Eye (tissue), 1 donor: ENCODE measurements at places on chromosomes 5 and 9.

GRCh38 chr5:127002390-127002789 lies 28.0 kb downstream of the MARCHF3 start:
- DNase-seq, result no peak

DNA sequence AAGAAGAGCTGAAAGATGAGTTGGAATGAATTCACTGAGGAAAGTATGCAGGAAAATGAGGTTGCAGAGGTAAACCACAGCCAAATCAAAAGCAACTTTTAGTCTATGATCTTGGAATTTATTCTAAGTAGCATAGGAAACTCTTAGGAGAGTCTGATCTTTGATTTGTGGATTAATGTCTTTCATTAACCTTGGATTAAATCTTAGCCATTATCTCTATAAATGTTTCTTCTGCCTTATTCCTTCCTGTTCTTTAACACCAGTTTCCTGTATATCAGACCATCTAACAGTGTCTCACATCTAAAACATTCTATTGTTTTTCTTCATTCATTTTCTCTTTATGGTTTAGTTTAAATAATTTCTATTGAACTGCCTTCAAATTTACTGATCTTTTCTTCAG lies 187.2 kb upstream of the ANKRD55 start:
- no peak for DNase-seq

DNA sequence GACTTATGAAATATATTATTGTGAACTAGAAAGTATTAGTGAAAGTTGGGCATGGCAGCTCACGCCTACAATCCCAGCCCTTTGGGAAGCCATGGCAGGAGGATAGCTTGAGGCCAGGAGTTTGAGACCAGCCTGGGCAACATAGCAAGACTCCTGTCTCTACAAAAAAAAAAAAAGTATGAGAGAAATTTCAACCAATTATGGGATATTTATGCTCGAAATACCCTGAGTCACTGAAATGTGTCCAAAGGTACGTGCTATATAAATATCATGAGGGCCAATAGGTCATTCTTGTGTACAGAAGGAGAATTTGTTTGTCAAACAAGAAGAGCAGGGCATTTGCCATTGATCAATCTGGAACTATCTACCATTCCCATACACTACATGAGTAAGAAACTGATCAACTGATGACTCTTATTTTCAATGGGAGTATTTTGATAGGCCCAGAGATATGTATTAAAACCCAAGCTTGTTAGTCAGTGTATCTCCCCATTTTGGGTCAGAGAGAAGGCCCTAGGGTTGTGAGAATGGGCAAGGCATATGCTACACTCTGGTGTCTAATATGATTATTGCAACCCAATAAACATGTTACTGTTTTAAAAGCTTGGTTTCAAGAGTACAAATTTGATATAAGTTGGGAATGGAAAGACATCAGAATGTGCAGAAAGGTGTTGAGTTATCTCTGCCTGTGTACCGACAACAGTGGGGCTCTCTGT lies 21.7 kb upstream of the HOMER1 start:
- no peak for DNase-seq

- DNase-seq, result no peak
Measured at GRCh38 chr5:10726179-10726912, 34.7 kb downstream of the DAP start.

- DNase-seq, result no peak
Measured at GRCh38 chr9:17068671-17069070, 66.2 kb upstream of the CNTLN start.

- DNase-seq, result peak; percentile 14
Measured at GRCh38 chr9:137918331-137919094, 40.9 kb downstream of the CACNA1B start.

GRCh38 chr9:128389395-128390149 lies 18.4 kb downstream of the URM1 start:
- peak; percentile 15 for DNase-seq

GRCh38 chr5:53313145-53313544 lies 167.3 kb upstream of the FST start:
- no peak for DNase-seq

DNA sequence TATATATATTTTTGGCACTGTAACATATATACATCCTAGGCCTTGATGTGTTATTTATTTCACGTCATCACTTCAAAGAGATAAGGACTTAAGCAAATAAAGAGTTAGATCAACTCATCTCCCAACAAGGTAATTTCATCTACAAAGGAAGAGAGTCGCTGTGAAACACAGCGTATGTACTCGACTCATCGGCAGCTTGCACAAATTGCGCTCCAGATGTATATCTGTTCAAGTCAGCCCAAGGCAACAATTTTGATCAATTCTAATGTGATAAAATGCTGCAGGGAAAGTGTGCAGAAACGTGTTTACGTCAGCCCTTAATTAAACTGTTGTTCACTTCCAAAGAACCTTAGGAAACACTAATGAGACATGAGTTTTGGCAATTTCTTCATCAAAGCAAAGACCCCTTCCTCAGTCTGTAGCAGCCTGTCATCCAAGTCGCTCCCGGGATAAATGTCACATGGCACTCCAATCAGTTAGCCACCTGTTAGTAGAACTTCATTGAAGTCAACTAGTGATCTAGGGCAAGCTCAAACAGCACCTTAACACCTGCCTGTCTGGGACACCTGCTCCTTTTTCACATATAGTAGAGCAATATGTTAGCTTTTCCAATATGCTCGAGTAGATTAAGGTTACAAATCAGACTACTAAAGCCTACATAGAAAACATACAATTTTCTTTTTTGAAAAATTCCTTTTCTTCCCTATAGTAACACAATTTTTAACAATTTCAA lies 182.4 kb downstream of the NFIB start:
- no peak for DNase-seq

- peak; percentile 92 for DNase-seq
Measured at GRCh38 chr9:16828340-16829281, 41.9 kb downstream of the BNC2 start.

DNA sequence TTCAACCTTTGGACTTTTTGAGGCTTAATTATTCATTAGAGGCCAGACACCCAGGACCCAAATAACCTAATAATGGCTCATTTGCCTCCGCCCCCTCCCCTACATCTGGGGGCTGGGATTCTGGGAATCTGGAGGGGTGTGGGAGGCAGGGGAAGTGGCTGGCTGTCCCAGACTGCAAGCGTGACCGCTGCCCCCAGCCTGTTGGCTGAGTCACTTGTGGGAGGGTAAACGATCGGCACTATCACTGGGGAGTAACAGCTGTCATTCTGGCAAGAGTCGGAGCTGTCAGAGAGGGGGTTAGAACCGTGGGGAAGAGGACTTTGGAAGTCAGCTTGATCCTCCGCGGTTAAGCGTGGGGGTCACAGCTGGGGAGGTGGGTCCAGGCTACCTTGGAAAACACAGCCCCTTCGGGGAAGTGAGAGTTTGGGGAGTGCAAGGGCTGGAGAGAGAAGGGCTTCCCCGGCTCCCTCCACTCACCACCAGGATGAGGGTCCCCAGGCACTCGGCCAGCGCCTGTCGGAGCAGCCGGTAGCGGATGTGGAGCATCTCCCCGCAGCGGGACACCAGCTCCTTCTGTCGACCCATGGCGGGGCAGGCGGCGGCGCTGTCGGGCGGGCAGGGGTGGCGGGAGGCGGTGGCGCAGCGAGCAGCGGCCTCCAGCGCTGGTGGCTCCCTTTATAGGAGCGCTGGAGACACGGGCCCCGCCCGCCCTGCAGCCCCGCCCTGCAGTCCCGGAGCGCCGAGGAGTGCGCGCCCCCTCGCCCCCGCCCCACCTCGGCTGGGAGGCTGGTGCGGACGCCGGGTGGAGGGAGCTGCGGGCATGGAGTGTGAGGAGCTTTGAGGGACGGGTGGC lies at the start of gene AQP3:
Gene AQP3 (minus strand): TSS at position 648 of the 853 bp plus-strand sequence. CDS start 63 bp downstream, at position 585.
- DNase-seq, result peak; percentile 84

DNA sequence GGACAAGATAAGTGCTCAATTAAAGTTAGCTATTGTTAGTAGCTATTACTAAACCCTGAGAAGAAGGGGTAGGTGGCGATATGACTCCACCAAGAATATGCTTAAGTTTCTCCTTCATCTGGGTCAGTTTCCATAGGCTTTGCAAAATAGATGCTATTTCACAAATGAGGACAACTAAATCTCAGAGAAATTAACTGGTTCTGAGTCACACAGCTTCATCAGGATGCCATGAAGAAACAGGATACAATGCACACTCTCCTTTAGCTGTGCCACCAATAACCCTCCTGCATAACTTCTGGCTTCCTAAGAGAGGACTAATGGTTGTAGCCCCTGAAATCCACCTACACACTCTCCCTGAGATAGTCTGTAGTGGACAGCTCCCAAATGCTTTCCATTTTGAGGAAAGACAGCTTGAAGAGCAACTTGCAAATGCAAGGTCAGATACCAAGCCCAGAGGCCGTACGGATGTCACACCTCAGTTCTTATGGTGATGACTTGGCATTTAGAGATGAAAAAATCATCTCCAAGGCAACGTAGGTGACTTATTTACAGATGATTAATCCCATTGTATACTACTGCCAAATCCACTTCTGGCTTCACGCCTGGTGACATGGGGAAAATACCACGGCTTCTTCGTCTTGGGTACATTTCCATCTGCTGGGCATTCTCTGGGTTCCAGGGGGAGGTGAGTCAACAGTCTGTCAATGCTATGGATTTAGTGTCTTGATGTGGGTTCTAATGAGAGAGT lies 251.4 kb upstream of the IL12B start:
- peak; percentile 20 for DNase-seq

DNA sequence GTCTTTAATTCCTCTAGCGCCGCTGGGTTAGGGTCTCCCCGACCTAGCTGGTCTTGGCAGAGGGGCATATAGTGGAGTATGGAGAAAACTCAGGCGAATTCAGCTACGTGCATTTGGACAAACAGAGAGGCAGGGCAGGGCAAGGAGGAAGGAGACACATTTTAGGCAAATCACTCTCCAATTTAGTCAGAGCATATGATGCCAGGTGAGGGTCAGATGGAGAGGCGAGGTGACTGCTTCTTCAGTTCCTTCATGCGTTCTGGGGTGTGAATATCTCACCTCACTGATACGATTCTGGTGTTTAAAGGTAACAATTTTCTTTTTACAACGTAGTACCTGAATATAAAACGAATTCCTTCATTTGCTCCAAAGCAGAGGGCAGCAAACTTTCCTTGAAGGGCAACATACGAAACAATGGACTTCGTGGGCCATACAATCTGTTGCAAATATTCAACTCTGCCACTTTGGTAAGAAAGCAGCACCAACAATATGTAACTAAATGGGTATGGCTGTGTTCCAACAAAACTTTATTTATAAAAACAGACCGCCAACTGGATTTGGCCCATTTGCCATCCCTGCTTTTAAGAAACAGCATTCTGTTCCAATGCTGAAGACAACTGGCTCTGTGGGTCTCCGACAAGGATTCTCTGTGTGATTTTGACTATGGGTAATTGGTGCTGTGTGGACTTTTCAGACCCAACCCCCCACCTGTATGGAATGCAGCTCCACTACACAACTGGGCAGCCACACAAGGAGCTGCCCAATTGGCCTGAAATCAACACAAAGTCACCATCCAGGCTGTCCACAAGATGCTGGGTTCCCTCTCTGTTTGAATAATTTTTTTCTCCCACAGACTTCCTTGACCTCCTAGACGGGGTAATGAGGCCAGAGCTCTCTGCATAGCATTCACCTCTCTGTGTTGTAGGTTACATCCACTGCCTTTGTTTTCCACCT lies 53.8 kb downstream of the RAPGEF1 start:
- DNase-seq, result no peak

DNA sequence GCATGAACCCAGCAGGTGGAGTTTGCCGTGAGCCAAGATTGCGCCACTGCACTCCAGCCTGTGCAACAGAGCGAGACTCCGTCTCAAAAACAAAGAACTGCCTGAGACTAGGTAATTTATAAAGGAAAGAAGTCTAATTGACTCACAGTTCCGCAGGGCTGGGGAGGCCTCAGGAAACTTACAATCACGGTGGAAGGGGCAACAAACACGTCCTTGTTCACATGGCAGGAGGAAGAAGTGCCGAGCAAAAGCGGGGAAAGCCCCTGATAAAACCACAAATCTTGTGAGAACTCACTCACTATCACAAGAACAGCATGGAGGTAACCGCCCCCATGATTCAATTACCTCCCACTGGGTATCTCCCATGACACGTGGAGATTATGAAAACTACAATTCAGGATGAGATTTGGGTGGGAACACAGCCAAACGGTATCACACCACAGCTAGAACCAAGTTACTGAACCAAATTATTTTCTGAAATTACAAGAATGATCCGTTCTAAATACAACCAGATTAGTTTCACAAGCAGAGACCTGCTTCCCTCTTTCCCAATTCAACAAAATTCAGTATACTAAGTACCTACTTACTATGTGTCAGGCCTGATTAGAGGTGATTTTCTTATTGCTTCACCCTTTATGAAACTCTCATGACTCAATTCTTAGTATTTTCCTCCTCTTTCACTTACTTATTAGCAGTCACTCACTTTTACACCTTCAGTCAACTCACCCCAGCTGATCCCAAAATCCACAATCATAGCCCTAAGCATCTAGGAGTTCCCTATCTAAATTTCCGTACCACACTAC lies 8.4 kb downstream of the UBTD2 start:
- DNase-seq, result no peak

DNA sequence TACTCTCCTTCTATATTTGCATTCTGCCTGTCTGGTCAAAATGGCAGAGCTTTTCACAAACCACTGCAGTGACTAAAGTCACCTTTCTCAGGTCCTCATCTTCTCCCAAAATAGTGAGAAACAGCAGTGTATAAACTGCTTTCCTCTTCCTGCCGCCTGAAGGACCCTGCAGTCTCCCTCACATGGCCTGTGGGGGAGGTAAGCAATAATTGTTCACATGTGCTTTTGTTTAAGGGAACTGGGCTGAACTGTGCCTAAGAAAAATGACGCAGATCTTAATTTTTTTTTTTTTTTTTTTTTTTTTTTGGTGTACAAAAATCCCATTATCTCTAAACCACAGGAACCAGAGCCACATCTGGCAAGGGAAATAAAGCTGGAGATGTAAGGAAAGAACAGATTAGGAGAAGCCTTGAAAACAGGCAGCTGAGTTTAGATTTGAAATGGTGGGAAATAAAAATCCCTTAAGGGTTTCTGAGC lies 131.7 kb upstream of the VLDLR start:
- peak; percentile 52 for DNase-seq

DNA sequence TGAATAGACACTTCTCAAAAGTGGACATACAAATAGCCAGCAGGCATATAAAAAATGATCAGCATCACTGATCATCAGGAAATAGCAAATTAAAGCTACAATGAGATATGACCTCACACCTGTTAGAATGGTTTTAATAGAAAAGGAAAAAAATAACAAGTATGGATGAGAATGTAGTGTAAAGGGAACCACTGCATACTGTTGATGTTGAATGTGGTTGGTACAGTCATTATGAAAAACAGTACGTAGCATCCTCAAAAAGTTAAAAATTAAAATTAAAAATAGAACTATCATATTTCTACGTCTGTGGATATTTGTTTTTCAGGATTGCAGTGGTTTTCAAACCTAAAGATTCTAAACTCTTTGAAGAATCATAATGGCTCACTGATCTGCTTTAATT lies 215.1 kb upstream of the NREP start:
- DNase-seq, result no peak

- peak; percentile 97 for DNase-seq
Measured at GRCh38 chr9:137590469-137591383, at the start of gene ZMYND19. Gene ZMYND19 (minus strand): TSS chr9:137590512. CDS start chr9:137590263, 249 bp downstream.

DNA sequence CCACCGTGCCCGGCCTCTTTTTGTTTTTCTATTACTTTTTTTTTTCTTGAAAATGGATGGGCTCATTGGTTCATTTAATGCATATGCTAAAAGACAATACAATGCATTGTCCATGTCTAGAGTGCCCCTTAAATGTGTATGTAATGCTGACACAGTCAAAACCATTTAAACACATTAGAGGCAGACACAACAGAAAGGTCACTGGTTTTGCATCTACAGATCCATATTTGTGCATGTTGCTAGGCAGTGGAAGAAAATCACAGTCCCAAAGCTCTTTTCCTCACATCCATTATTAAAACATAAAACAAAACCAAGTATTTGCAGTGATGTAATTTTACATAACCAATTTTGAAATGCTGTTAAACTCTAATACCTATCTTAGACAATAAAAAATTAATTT lies 389.0 kb downstream of the TAF11L14 start:
- DNase-seq, result peak; percentile 65
